ENCODE measurements at places on chromosomes 13 and 19.

- no peak for DNase-seq
Measured at GRCh38 chr13:74289861-74290773, 155.9 kb upstream of the KLF12 start.

DNA sequence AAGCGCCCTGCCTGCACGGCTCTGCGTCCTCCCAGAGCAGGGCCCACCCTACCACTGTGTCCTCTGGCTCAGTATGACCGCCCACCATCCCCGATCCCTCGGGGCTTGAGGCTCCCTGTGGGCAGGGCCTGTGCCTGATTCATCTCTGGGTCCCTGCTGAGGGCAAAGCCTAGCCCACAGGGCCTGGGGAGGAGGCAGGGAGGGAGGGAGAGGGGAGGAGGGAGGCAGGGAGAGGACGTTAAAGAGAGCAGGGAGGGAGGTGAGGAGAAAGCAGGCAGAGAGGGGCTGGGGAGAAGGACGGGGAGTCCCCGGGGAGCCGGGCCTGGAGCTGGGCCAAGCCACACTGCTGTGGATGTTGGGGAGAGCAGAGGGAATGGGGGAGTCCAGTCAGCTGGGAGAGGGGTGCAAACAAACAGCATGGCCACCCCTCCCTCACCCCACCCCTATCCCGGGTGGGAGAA, 4.0 kb upstream of the ERFL start:
- no peak for DNase-seq

- DNase-seq = no peak
Measured at GRCh38 chr13:43243711-43244110, 220.3 kb downstream of the DNAJC15 start.

DNA sequence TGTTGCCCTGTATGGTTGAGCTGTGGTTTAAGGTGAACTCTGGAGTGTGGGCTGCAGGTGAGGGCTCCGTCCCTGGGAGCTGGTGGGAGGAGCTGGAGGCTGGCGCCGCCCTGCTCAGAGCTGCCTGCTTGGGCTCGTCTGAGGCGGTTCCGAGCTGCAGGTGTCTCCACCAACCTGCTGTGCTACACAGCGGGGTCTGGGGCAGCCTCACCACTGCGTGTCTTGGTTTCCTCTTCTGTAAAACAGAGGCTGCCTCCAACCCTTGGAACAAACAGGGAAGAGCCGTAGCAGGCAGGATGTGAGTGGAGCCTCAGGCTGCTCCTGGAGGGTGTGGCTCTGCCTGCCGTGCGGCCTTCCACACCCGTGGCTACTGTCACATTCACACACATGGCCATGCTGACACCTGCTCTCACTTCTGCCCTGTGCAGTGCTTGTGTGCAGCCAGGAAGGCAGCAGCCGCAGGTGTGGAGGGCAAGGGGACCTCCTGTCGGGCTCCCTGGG, 21.4 kb downstream of the NAXD start:
- DNase-seq = no peak

GRCh38 chr19:57465680-57466381, 8.9 kb upstream of the VN1R1 start:
- no peak for DNase-seq

DNA sequence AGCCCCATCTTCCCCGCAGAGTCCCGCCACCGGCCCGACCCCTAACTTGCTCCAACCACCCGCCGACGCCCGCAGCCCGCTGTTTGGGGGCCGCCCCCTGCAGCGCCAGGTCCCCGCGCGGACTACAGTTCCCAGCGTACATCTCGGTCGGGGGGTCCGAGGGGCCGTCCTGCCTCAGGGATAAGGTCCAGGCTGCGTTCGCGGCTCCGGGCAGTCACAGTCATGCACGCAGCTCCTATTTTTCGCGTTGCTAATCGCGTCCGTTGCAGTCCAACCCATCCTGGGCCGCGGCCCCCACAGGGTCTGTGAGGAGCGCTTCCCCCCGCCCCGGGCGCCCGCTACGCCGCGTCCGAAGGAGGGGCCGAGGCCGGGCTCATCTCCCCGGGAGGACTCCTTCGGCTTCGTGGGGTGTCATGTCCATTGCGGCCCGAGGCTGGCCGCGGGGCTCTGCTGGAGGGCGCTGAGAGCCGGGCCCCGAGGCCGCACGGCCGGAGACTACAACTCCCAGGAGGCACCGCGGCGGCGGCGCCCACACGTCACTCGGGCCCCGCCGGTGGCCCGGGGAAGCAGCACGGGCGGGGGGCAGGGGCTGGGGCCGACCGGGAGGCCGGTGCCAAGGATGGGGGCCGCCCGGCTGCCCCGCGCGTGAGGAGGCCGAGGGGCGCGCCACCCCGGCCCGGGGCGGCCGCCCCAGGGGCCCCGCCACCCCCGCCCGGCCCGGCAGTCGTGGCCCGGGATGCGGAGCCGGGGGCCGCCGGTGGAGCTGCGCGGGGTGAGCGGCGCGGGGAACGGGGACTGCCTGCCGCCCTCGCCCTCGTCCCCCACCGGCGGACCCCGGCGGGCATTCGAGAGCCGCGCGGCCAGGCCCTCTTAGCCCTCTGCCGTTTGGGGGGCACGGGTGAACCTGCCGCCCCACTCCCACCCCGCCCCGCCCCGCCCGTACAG, at the start of gene MAP3K10:
MAP3K10 (plus strand) TSS at position 536 of the 945 bp plus-strand sequence. CDS start 606 bp downstream, outside the sequence.
- DNase-seq = peak; percentile 90

GRCh38 chr19:10991076-10991475, 30.2 kb downstream of the SMARCA4 start:
- DNase-seq = no peak

DNA sequence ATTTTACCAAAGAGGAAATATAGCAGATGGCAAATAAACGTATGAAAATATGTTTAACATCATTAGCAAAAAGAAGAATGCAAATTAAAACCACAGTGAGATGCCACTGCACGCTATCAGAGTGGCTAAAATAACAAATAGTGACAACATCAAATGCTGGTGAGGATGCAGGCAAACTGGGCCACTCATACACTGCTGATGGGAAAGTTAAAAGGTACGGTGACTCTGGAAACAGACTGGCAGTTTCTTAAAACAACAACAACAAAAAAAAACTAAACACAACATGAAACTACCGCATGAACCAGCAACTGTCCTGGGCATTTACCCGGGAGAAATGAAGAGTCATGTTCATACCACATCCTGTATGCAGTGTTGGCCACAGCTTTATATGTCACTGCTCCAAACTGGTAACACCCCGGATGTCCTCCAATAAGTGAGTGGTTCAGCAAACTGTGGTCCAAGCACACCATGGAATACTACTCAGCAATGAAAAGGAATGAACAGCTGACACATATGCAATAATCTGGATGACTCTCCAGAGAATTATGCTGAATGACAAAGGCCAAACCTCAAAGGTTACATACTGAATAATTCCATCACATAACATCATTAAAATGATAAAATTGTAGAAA, 22.3 kb downstream of the EPS15L1 start:
- DNase-seq = no peak

- no peak for DNase-seq
Measured at GRCh38 chr19:2057484-2058469, 6.7 kb upstream of the MKNK2 start.

DNA sequence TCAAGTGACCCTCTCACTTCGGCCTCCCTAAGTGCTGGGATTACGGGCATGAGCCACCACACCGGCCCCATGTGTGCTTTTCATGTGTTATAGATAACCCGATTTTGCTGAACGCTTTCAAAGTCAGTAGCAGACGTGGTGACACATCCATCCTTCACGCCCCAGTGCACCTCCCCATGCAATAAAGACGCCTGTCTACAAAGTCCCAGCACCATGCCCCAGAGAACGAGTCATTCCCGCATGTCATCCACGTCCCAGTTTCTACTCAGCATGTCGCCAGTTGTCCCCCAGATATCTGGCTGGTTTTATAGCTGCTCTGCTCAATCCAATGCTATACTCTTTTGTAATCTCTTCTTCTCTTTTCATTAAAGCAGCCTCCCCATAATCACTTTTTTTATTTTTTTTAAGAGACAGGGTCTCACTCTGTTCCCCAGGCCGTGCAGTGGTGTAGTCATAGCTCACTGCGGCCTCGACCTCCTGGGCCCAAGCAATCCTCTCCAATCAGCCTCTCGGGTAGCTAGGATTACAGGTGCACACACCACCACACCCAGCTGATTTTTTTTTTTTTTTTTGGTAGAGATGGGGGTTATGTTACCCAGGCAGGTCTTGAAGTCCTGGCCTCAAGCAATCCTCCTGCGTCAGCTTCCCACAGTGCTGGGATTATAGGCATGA, 42.5 kb downstream of the DNM2 start:
- no peak for DNase-seq

Measured in GM12891 (cell line).